ENCODE measurements at places on chromosomes 4 and X. TPM values are rescaled to one million over a fixed set of nuclear protein-coding genes. Genes with fewer than 3 reads are reported as not detected.

Gene PCSK1N
- 0.20 TPM for total RNA-seq

Gene EIF1AX
- total RNA-seq, result 23.3 TPM

Gene DOK7
- not detected for total RNA-seq

Gene PDCL2
- total RNA-seq, result not detected

Gene SULT1E1
- 3.4 TPM for total RNA-seq

Gene GALNTL6
- not detected for total RNA-seq

Gene FAM114A1
- 56.9 TPM for total RNA-seq

Gene NSUN7
- total RNA-seq, result not detected

Gene CHRNA9
- total RNA-seq, result not detected

Gene PABPC1L2B
- total RNA-seq, result not detected

Gene SSX3
- not detected for total RNA-seq

Gene TEX13C
- not detected for total RNA-seq

Gene TMEM185A
- total RNA-seq, result 12.7 TPM

Gene PAPSS1
- 19.8 TPM for total RNA-seq

Gene RPL34
- total RNA-seq, result 951 TPM

Gene PRRG3
- total RNA-seq, result not detected

Gene INTU
- total RNA-seq, result 1.3 TPM

Gene KLKB1
- total RNA-seq, result 0.22 TPM

Gene VEGFC
- 2.4 TPM for total RNA-seq

Gene RASL11B
- total RNA-seq, result not detected

Gene NPNT
- total RNA-seq, result under 0.01 TPM

Gene HS3ST1
- 1.3 TPM for total RNA-seq

Gene PRDM8
- 1.2 TPM for total RNA-seq

Gene NAT8L
- total RNA-seq, result under 0.01 TPM

Gene USP17L15
- total RNA-seq, result not detected

Gene AWAT1
- not detected for total RNA-seq

Gene DDX60
- 25.2 TPM for total RNA-seq

Gene CT45A3
- total RNA-seq, result not detected

Gene ENAM
- total RNA-seq, result not detected

Gene OPN1MW3
- 0.20 TPM for total RNA-seq

Gene CYTL1
- 4.6 TPM for total RNA-seq

Gene RBM47
- not detected for total RNA-seq
